Smooth muscle cell of the brain vasculature (primary cell): ENCODE measurements at places on chromosomes 6 and 20.

- DNase-seq = no peak
Observed at GRCh38 chr6:53268858-53269608, 79.7 kb downstream of the ELOVL5 start.

GRCh38 chr6:38739532-38739931 is 24.4 kb downstream of the DNAH8 start:
- no peak for DNase-seq

DNA sequence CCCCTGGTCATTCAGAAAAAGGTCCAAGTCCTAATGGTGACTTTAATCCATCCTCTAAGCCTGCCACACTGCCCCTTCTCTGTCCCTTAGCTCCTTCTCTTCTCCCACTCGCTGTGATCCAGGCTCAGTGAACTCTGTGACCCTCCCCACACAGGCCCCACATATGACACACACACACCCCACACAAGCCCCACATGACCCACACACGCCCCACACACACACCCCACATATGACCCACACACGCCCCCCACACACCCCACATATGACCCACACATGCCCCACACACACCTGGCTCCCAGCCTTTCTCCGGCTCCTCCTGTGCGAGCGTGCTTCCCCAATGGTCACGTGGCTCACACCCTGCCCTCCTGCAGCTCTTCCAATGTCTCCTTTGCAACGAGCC is 528.4 kb upstream of the AGPAT4 start:
- no peak for DNase-seq

GRCh38 chr6:102553214-102553613 is 1159.7 kb downstream of the GRIK2 start:
- DNase-seq = no peak

GRCh38 chr6:150800674-150801314 is 64.7 kb upstream of the MTHFD1L start:
- no peak for DNase-seq

DNA sequence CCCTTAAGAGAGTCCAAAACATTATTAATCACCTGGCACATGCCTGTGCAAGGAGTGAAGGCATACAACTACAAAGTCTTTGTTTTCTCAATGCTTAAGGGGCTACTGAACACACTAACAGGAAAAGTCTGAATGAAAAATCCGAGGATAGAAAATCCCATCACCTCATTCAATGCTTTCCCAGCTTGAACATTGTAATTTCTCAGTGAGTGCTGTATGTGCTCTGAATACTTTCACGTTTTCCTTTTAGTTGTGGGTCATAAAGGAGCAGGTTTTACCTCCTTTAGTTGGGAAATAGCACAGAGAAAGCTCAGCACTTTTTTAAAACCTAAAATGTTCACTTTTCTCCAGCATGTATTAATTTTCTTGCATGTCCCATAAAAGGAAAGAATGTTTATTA is 45.9 kb upstream of the SPTLC3 start:
- DNase-seq = no peak
